Fibroblast of villous mesenchyme (primary cell): ENCODE measurements at places on chromosomes 3 and 15.
A peak's percentile ranks its signal among the peaks of the same experiment; 100 is the strongest.

- no peak for DNase-seq
Observed at GRCh38 chr15:67319961-67320360, 65.4 kb downstream of the IQCH start.

DNA sequence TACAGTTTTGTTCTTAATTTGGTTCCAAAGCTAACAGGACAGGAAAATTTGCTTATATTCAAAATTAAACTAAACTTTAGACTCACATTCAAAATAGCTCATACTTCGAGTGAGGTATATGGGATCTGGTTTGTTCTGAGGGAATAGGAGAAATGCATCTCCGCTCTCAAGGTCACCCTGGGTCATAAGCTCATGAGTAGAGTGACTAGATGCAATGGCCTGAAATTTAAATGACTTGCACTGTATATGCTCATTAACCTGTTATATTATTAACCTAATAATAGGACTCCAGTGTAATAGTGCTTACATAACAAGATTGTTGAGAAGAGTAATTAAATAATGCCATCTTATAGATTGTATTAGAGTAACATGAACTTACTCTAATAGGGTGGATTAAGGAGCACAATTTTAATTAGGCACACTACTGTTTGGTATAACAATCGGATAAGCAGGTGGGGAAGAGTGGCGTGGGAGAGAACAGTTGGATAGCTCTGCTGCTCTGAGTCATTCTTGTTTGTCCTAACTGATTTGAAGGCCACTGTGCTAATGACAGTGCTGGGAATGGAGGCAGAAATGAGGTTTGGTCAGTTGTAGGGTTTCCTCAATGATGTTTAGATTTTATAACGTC is 5.2 kb downstream of the NKTR start:
- DNase-seq, result peak; percentile 18

GRCh38 chr3:139020036-139020867 is 474 bp downstream of the PRR23B start:
- DNase-seq, result no peak

GRCh38 chr15:68302729-68303128 is 25.2 kb downstream of the FEM1B start:
- DNase-seq, result no peak

DNA sequence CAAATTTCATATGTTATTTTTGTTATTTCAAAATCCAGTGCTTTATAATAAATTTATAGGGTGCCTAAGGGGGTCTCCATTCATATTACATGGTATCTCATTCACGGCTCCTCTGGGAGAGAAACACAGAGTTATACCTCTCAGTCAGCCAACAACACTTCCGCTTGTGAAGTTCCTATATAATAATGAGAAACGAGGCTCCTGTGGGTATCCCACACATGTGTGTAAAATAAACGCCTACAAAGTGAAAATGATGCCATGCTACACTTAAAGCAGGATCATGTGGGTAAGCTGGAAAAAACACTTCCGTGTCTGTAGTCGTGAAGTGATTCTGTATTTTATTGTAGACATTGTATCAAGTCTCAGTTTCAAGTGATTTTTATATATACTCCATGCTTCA is 218.8 kb upstream of the ICE2 start:
- no peak for DNase-seq

- DNase-seq, result peak; percentile 36
Observed at GRCh38 chr3:129867506-129868124, 25.9 kb downstream of the TMCC1 start.

- no peak for DNase-seq
Observed at GRCh38 chr15:52238149-52238548, 47.0 kb upstream of the GNB5 start.

DNA sequence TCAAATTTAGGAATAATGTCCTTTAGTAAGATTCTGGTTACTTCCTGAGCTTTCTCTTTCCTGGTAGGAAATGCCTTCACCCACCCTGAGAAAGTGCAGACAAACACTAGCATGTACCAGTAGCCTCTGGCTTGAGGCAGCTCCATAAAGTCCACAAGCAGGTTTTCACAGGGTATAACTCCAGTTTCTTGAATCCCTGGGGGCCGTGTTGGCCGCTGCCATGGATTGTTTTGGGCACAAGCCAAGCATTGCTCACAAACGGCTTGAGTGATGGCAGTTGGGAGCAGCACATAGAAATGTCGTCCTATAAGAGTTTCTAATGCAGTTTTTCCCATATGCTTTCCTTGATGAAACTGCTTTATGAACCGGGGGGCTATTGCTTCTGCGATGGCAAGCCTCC is 164.1 kb downstream of the STXBP5L start:
- no peak for DNase-seq

DNA sequence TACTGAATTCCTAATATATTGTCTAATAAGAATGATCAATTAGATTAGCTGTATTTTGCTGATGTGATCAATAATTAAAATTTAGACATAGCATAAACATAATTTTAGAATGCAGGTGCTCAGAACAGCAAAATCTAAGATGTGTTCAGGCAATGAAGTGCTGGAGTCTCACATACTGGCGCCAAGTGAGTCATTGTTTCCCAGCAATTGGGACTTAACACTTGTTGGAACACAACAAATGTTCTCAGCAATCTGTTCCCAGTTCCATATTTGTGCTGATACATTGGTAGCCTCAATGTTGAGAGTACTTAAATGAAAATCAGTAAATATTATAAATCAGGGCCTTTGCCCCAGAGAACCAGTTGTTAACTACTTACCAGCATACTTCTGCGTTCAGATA is 619.0 kb downstream of the ROBO1 start:
- no peak for DNase-seq

- DNase-seq, result no peak
Observed at GRCh38 chr3:155412904-155413303, 119.4 kb upstream of the STRIT1 start.

DNA sequence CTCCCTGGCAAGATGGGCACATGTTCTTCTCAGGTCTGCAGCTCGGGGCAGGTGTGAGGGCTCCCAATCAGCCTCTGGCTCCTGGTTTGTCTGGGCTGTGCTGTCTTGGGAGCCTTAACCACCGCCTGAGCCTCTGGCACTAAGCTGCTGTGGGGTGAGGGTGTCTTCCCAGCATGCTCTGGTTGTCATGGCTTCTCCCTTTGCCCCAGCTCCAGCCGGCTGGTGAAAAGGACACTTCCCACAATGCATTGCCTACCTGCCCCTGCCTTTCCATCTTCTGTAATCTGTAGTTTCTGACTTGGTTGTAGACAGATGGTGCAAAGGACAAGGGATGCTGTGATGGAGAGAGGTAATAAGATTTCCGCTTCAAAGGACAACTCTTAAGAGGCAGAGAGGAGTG is 295.3 kb downstream of the TLE3 start:
- DNase-seq, result no peak

GRCh38 chr15:67685008-67685599 is 140.2 kb upstream of the SKOR1 start:
- peak; percentile 42 for DNase-seq

- no peak for DNase-seq
Observed at GRCh38 chr3:139716908-139717485, 39.2 kb upstream of the NMNAT3 start.

GRCh38 chr3:55164876-55165275 is 237.0 kb upstream of the LRTM1 start:
- DNase-seq, result peak; percentile 77

DNA sequence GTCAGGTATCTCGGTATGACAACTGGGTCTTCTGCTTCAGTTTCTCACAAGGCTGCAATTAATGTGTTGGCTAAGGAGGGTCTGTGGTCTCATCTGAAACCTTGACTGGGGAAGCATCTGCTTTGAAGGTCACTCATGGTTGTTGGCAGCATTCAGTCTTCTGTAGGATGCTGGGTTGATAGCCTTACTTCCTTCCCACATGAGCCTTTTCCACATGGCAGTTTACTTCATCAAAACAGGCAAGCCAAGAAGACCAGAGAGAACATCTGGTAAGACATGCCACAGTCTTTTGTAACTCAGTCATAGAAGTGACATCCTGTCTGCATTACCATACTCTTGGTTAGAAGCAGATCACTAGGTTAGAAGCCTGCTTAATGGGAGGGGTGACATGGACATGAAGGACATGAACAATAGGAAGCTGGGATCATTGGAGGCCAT is 49.5 kb downstream of the CMC1 start:
- DNase-seq, result no peak

DNA sequence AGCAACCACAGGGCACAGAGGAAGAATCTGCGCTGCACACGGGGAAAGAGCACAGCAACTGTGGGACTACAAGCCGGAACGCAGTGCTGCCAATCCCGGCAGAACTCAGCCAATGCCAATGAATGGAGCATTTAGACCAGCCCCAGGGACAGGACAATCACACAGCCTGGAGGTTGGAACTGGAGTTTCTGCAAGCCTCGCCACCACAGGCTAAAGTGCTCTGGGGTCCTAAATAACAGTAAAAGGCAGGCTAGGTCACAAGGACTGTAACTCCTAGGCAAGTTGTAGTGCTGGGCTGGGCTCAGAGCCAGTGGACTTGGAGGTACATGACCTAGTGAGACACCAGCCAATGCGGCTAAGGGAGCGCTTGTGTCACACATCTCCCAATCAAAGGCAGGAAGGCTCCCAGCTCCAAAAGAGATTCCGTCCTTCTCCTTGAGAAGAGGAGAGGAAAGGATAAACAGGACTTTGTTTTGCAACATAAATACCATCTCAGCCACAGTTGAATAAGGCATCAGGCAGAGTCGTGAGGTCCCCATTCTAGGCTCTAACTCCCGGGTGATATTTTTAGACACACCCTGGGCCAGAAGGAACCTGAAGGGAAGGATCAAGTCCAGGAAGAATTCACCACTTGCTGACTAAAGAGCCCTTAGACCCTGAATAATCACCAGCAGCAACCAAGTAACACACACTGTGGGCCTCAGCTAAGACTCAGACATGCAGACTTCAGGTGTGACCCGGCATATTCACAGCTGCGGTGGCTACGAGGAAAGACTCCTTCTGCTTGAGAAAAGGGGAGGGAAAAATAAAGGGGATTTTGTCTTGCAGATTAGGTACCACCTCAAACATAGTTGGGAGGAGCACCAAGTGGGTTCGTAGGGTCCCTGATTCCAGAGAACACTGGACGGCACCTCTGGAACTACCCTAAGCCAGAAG is 85.5 kb upstream of the XXYLT1 start:
- peak; percentile 15 for DNase-seq
